ENCODE measurements at places on chromosomes 2 and 18.

DNA sequence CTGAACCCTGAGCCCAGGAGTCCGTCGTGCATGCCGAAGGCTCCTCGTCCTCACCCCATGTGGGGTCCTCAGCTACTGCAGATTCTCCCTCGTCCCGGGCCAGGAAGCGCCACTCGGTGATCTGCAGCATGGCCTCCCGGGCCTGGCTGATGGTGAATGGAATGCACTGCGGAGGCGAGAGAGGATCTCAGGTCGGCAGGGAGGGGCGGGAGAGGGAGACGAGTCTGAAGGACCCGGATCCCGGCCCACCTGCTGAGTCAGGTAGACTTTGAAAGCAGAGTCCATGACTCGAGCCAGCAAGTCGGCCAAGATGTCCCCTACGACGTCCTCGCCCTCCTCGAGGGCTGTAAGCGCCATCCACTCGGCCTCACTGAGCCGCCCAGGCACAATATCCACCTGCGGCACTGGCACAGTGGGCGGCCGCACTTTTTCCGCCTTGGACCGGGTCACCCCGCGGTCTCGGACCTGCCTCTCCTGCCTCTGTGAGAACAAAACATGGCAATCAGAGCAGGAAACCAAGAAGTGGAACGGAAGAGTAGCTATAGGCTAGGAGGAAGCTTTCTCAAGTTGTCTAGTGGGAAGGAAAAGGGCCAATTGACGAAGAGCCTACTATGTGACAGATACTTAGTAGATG lies 5.5 kb downstream of the C2orf81 start:
- no peak for DNase-seq

GRCh38 chr2:135829378-135830135 lies 7.4 kb downstream of the LCT start:
- DNase-seq, result no peak

- no peak for DNase-seq
Measured at GRCh38 chr2:11417946-11418585, 47.9 kb downstream of the E2F6 start.

- DNase-seq, result no peak
Measured at GRCh38 chr18:6009756-6010155, 114.4 kb upstream of the TMEM200C start.

- DNase-seq, result no peak
Measured at GRCh38 chr2:68662466-68662865, 19.1 kb downstream of the PROKR1 start.

GRCh38 chr2:71557321-71557720 lies 104.0 kb downstream of the DYSF start:
- no peak for DNase-seq

DNA sequence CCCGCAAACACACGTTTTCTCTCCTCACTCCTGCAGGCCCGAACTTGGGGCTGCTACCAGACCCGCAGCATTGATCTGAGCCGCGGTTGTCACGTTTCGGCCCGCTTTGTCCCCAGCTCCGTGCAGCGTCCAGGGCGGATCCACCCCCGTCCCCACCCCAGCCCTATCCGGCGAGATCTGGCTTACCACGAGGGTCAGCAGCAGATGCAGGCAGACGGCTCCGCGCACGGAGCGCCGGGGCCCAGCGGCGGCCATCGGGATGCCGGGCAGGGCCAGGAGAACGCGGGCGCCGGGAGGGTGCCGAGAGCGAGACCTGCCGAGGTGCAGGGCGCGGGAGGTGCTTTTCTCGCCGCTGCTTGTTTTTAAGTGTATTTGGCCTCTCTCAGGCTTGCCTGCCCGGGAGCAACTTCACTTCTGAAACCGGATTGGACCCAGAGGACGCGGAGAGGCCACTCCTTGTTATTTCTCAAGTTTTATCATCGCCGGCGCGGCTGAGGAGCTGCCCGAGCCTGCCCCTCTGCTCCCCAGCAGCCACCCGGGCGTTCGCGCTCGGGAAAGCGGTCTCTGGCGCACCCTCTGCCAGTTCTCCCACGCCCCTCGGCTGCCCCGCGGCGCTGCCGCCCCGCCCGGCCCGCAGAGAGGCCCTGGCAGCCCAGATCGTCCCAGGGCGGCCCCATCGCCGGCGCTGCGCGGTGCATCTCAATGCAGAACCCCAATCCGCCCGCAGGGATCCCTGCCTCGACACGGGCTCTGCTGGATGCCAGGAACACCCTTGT lies at the start of gene DSC3:
TSS of gene DSC3 (minus strand) at position 337 of the 776 bp plus-strand sequence. CDS start at position 255, 82 bp downstream.
- DNase-seq, result no peak

GRCh38 chr2:121372082-121372481 lies 87.1 kb upstream of the TFCP2L1 start:
- no peak for DNase-seq

DNA sequence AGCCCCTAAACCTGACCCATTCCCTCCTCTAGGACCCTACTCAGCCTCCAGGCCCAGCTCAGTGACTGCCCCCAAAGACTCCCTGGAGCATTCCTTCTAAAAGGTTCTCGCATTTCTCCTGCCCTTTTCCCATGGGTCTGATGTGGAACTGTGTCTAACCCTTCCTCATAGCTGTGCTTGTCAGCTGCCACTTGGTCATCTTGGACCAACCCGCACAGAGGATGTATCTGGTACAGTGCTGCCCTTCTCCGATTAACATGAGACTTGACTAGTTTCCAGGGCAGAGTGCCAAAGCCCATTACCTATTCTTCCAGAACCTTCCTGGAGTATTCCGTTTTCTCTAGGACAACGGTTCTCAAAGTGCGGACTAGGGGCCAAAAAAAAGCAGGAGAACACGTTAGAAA lies 518 bp upstream of the NFU1 start:
- DNase-seq, result no peak

GRCh38 chr2:33104052-33104623 lies 157.4 kb downstream of the LTBP1 start:
- DNase-seq, result no peak

Data from effector memory CD8-positive, alpha-beta T cell (primary cell).